ENCODE measurements at places on chromosomes 3 and 15. TPM values are rescaled to one million over a fixed set of nuclear protein-coding genes. Genes with fewer than 3 reads are reported as not detected.

The HDC gene
- not detected for total RNA-seq

- no peaks in the 10 kb centered on the region for H3K4me1 ChIP-seq
- no peak for DNase-seq
- no peaks in the 10 kb centered on the region for H3K27me3 ChIP-seq
- H3K4me3 ChIP-seq = no peak overlapping the region
- H3K36me3 ChIP-seq = peaks cover 7% of the 10 kb centered on the region
- H3K27ac ChIP-seq = no peak overlapping the region
These were observed 22.0 kb upstream of the ZCWPW2 start for GRCh38 chr3:28326458-28326926.

- no peaks in the 10 kb centered on the region for H3K4me1 ChIP-seq
- H3K36me3 ChIP-seq = peaks cover 12% of the 10 kb centered on the region
- H3K27me3 ChIP-seq = no peaks in the 10 kb centered on the region
- no peak overlapping the region for H3K4me3 ChIP-seq
- no peak for DNase-seq
These were observed 75.8 kb downstream of the ATP11B start for GRCh38 chr3:182869059-182869458.

- H3K27ac ChIP-seq = no peak overlapping the region
- DNase-seq = no peak
- no peaks in the 10 kb centered on the region for H3K27me3 ChIP-seq
- H3K4me1 ChIP-seq = no peaks in the 10 kb centered on the region
These were observed 109.1 kb downstream of the POLQ start for GRCh38 chr3:121436641-121437040.

DNA sequence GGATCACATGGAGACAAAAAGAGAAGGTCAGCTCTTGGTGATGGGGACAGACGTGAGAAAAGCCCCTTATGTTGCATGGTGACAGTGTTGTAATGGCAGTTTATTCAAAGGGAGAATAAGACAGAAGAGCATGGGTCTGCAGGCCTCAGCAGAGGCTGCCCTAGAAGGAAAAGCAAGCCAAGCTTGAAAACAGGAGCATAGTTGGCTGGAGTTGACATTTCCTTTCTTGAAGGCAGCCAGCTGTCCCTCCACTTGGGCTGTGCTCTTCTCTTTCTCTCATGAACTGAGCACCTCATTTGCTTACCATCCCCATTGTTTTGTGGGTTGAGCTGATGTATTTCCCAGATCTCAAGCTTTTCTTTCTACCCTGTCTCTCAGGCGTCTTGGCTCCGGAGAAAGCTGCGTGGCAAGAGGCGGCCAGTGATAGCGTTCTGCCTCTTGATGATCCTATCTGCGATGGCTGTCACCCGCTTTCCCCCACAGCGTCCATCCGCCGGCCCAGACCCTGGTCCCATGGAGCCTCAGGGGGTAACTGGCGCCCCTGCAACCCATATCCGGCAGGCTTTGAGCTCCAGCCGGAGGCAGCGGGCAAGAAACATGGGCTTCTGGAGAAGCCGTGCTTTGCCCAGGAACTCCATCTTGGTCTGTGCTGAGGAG, 52.9 kb downstream of the GASK1A start:
- DNase-seq = no peak
- H3K27ac ChIP-seq = no peak overlapping the region
- no peaks in the 10 kb centered on the region for H3K36me3 ChIP-seq
- no peaks in the 10 kb centered on the region for H3K4me1 ChIP-seq
- H3K27me3 ChIP-seq = no peaks in the 10 kb centered on the region

GRCh38 chr3:110414855-110415254, 656.8 kb upstream of the NECTIN3 start:
- peaks cover 6% of the 10 kb centered on the region for H3K4me1 ChIP-seq
- no peak overlapping the region for H3K27ac ChIP-seq
- H3K4me3 ChIP-seq = no peak overlapping the region
- no peak for DNase-seq
- no peaks in the 10 kb centered on the region for H3K36me3 ChIP-seq

Measured in body of pancreas (tissue), 4 donors.